GM23338 (cell line): ENCODE measurements at places on chromosomes 5 and 9. TPM values are rescaled to one million over a fixed set of nuclear protein-coding genes. Genes with fewer than 3 reads are reported as not detected.

The CHSY3 gene
- polyA plus RNA-seq = 0.44 and 0.49 TPM in 2 replicates

The PCSK1 gene
- polyA plus RNA-seq = 2.3 and 2.7 TPM in 2 replicates

The ELL2 gene
- polyA plus RNA-seq = 5.8 and 7.4 TPM in 2 replicates

The SNCB gene
- 13.5 and 13.8 TPM in 2 replicates for polyA plus RNA-seq

The CDC20B gene
- not detected in 2 replicates for polyA plus RNA-seq

The GZMA gene
- not detected in 2 replicates for polyA plus RNA-seq

The SYK gene
- 1.5 and 2.2 TPM in 2 replicates for polyA plus RNA-seq

The NIPAL4 gene
- polyA plus RNA-seq = 0.10 TPM in 1 of 2 replicates, not detected in the other

The LRRC14B gene
- not detected in 2 replicates for polyA plus RNA-seq

The ELAVL2 gene
- polyA plus RNA-seq = 15.3 and 18.6 TPM in 2 replicates

The SLC6A3 gene
- polyA plus RNA-seq = 0.31 and 0.76 TPM in 2 replicates

The NR2F1-AS1 gene
- 4.5 and 9.2 TPM in 2 replicates for polyA plus RNA-seq

The SH3RF2 gene
- polyA plus RNA-seq = 0.80 and 1.7 TPM in 2 replicates

The CAMK4 gene
- 3.4 and 4.2 TPM in 2 replicates for polyA plus RNA-seq

The SPATA31C1 gene
- polyA plus RNA-seq = 0.16 TPM in 1 of 2 replicates, not detected in the other

The PHYHD1 gene
- polyA plus RNA-seq = 16.8 and 23.4 TPM in 2 replicates

The TMEM252 gene
- polyA plus RNA-seq = not detected in 2 replicates

The OBP2B gene
- polyA plus RNA-seq = not detected in 2 replicates

The ST8SIA4 gene
- 0.11 and 0.35 TPM in 2 replicates for polyA plus RNA-seq

The PCDHGB7 gene
- polyA plus RNA-seq = 0.94 and 1.4 TPM in 2 replicates

The SET gene
- 1,113 and 1,261 TPM in 2 replicates for polyA plus RNA-seq

The C9orf153 gene
- 0.24 and 0.29 TPM in 2 replicates for polyA plus RNA-seq

The GPRIN1 gene
- polyA plus RNA-seq = 3.8 and 4.4 TPM in 2 replicates

The SLC2A8 gene
- 16.3 and 18.9 TPM in 2 replicates for polyA plus RNA-seq

The TRAF1 gene
- polyA plus RNA-seq = 0.39 and 0.63 TPM in 2 replicates

The FOXD4 gene
- polyA plus RNA-seq = not detected in 2 replicates

The STKLD1 gene
- polyA plus RNA-seq = 0.57 TPM in 1 of 2 replicates, not detected in the other

The IFNA5 gene
- not detected in 2 replicates for polyA plus RNA-seq

The AK8 gene
- polyA plus RNA-seq = 0.70 and 0.78 TPM in 2 replicates

The CXCL14 gene
- 1.7 TPM in 2 replicates for polyA plus RNA-seq

The LCN6 gene
- not detected in 2 replicates for polyA plus RNA-seq

The KCNIP1 gene
- 0.42 and 0.87 TPM in 2 replicates for polyA plus RNA-seq

The RNF180 gene
- 1.4 and 2.0 TPM in 2 replicates for polyA plus RNA-seq

The FCN1 gene
- polyA plus RNA-seq = not detected in 2 replicates

The FYB1 gene
- not detected in 2 replicates for polyA plus RNA-seq

The F2RL1 gene
- 15.3 and 16.2 TPM in 2 replicates for polyA plus RNA-seq

The SCGB3A2 gene
- polyA plus RNA-seq = 251 and 256 TPM in 2 replicates
